ENCODE measurements at places on chromosomes 4 and X. TPM values are rescaled to one million over a fixed set of nuclear protein-coding genes. Genes with fewer than 3 reads are reported as not detected.

GRCh38 chr4:7195546-7196287 lies 3.4 kb downstream of the SORCS2 start:
- ATAC-seq, result no peak

DNA sequence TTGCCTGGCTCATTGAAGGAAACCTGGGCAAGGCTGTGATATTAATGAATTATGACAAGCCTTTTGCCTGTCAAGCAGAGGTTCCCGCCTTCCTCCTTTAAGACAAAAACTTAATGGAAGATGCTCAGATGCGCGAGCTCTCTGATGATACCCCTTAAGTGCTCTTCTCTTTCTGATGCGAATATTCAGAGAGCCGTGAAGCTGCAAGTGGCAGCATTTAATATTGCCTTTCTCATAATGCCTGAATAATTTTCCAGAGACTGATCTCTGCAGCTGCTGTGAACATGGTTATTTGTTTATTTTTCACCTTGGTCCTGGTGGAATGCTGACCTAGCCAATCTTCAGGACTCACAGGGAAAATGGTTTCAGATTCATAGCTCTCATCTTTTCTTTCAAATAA lies 251.8 kb downstream of the TENM3 start:
- ATAC-seq, result no peak

DNA sequence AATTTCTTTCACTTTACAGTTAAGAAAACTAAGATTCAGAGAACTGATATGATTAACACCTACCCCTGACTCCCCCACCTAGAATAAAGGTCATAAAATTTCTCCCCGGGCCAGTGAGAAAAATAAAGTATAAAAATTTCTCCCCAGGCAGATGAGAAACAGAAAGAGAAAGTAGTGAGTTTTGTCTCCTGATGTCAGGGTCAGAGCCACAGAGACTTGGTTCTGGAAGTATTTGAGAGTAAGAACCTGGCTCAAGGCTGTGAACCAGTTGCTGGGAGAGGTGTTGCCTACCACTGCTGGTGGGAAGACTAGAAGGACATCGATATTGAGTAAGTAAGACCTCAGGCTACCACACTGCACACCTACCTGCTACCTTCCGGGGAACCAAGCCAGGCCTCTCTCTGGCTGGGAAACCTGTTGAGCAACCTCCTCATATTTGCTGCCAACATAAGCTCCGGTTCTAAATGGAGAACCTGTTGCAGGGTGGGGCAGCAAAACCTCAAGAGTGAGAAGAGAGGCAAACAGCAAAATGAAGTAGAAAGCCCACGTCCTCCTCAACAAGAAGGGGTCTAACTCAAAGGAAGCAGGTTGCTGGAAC lies 104.2 kb upstream of the PUDP start:
- ATAC-seq, result no peak

GRCh38 chr4:78667325-78667724 lies 108.8 kb upstream of the BMP2K start:
- ATAC-seq, result no peak

DNA sequence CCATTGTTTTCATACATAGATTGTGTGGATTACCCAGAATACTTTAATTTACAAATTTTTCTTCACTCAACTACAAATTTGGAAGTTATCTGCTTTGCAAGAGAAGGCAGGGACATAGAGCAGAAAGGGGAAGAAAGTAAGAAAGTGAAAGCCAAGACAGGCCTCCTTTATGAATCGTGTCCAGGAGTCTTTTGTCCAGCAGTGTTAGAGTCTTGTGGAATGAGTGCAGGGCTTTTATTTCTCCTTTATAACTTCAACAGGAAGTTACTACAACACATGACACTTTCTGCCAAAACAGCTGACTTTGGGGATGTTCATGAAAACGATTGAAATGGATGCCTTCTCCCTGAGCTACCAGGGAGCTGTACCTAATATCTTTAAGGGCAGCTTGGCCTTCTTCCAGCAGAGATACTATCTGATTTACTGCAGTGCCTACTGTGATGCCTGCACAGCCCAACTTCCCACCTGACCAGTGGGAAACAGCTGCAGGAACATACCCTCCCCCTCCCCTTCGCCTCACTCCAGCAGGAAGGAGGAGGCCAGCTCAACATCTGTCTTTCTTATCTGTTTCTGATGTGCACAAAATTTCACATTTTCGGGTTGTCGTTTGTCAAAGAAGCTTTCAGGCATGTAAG lies 557.7 kb upstream of the SLIT2 start:
- no peak for ATAC-seq

GRCh38 chr4:794900-795725 lies 30.8 kb downstream of the CPLX1 start:
- no peak for ATAC-seq

GRCh38 chr4:102598762-102599374 lies 97.7 kb downstream of the NFKB1 start:
- ATAC-seq, result no peak

DNA sequence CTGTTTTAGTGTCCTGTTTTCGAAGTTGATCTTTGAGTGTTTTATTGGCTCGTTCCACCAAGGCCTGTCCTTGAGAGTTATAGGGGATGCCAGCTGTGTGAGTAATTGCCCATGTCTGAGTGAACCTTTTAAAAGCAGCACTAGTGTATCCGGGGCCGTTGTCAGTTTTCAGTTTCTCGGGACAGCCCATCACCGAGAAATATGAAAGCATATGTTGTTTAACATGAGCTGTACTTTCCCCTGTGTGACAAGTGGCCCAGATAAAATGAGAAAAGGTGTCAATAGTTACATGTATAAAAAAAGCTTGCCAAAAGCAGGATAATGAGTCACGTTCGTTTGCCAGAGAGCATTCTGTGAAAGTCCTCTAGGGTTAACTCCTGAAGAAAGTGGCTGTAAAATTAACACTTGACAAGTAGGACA lies 48.6 kb upstream of the RASSF6 start:
- ATAC-seq, result no peak

DNA sequence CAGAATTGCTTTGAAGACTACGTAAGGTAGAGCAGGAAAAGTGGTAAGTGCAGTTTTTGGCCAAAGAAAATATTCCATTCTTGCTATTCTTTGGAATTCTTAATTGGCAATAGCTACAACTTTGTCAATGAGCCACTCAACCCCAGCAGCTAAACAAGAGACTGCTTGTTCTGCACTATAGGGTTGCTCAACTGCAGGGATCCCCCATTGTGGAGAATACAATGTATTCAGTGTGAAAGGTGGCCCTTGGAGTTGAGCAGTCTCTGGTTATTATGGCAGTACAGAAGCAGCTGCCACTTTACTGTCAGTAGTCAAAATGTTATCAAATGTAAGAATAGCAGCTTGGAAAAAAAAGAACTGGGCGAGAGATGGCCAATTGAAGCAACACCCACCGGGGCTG lies 808.7 kb downstream of the CENPC start:
- ATAC-seq, result no peak

DNA sequence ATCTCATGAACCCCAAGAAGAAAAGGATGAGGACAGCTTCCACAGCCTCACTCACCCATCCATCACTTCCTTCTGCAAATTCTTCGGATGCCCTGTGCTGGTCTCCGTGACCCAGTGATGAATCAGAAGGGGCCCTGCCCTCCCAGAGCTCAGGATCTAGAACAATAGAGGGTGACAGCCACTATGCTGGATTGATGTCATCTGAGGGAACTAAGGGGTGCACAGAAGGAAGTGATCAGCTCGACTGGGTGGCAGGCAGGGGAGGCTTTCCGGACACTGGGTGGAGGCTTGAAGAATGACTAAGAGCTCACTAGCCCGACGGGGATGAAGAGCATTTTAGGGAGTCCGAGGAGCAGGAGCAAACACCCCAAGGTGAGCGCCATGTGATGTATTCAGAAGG lies 1.4 kb upstream of the ZNF185 start:
- no peak for ATAC-seq

DNA sequence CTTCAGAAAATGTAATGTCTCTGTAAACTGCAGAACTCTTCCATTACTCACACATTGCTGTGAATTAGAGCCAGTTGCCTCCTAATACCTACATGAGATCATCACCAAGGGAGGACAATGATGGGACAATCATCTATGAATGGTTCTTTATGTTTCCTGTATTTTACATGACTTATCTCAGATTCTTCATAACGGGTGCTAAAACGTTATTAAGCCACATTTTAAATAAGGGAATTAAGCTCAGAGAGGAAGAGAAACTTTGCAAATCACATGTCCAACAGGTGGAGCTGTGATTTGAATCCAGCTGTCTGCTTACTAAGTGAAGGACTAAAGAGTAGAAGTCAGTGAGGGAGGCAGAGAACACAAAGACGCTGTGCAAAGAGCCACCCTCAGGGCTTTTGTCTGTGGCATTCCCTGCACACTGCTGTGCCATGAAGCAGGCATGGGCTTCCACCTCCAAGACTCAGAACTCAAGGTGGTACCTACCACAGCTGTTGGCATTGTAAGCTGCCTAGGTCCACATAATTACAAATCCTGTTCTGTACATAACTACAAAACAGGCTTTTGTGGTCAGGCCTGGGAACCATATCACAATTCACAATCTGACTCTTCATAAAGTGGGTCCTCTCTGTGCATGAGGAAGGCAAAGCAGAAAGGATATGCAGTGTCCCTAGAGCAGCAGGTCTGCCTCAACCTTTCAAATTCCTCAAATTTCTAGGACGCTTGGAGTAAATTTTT lies 12.8 kb downstream of the TBC1D9 start:
- no peak for ATAC-seq

- ATAC-seq, result no peak
Measured at GRCh38 chr4:102399021-102399420, 53.7 kb upstream of the SLC39A8 start.

- ATAC-seq, result no peak
Measured at GRCh38 chrX:132576939-132577338, 88.1 kb upstream of the MBNL3 start.

DNA sequence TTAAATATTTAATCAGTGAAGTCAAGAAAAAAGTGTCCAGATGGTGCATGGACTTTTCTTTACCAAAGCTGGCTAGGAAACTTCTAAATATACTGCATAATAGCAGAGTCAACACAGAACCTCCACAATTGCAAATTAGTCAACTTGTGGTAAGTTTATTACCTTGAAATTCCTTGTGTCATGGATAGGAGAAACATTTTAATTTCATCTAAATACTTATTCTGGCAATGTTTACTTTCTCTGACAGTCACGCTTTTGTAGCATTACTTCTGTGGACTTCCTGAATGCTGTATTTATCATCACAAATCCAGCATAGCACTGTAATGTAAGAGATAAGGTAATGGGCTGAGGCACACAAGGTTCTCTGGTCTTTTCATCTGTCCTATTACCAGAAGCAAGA lies 2266.1 kb downstream of the PCDH7 start:
- no peak for ATAC-seq

DNA sequence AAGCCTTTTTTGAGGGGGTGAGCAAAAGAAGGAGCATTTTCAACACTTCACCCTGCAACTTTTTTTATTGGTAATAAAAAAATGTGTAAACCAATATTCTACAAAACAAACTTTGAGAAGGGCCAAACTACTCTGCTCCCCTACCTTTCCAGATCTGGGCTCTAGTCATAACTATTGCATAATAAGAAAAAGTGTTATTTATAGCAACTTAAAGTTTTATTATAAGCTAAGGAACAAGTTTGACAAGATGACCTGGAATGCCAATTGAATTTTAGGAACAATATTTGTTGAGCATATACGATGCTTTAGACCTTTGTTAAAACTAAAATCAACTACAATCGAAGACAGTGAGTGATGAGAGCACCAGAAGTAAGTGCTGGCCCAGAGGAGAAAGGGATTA lies 409.6 kb downstream of the IL15 start:
- ATAC-seq, result no peak

GRCh38 chrX:18160369-18160768 lies 60.3 kb downstream of the BEND2 start:
- ATAC-seq, result no peak

GRCh38 chr4:146545102-146545501 lies 23.4 kb upstream of the SLC10A7 start:
- ATAC-seq, result no peak

- ATAC-seq, result no peak
Measured at GRCh38 chr4:175326796-175327195, 408.6 kb downstream of the ADAM29 start.

DNA sequence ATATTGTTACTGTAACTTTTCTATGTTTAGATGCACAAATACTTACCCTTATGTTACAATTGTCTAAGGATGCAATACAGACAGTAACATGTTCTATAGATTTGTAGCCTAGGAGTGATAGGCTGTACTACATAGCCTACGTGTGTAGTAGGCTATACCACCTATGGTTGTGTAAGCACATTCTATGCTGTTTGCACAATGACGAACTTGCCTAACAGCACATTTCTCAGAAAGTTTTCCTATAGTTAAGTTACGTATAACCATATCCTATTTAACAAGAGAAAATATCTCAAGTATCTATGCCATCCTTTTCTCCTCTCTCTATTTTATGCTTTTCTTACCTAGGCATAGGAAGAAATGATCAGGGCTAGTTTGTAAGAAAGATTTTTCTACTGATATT lies 710.8 kb upstream of the HTR2C start:
- ATAC-seq, result no peak

Gene NSDHL
- total RNA-seq, result 14.2 TPM

Gene ATP2B3
- total RNA-seq, result 0.37 TPM

Gene PNCK
- 18.4 TPM for total RNA-seq

Gene ARHGAP36
- total RNA-seq, result not detected

Gene CTAG1A
- total RNA-seq, result not detected

Gene VCX3A
- total RNA-seq, result not detected

Gene ZAR1
- total RNA-seq, result not detected

Gene TMPRSS11B
- total RNA-seq, result 1.6 TPM

Gene MTTP
- 3.5 TPM for total RNA-seq

Gene AFM
- not detected for total RNA-seq

Gene SPIN2A
- not detected for total RNA-seq

Gene GATA1
- not detected for total RNA-seq

Gene SLC10A4
- 0.27 TPM for total RNA-seq

Data from gastroesophageal sphincter (tissue), 4 donors.